ENCODE measurements at places on chromosomes 16 and 17.

DNA sequence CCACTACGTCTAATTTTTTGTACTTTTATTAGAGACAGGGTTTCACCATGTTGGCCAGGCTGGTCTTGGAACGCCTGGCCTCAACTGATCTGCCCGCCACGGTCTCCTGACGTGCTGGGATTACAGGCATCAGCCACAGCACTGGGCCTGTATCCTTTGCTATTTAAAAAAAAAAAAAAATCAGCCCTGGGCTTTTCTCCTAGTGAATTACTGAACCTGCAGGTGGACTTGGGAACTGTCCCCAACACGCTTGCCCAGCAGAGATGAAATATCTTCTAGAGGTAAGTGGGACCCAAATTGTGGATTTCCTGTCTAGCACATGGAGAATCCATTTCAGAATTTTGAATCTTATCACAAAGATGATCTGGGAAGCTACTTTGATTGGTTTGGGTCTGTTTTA, 14.8 kb downstream of the CNOT1 start:
- no peak for DNase-seq

- no peak for DNase-seq
Observed at GRCh38 chr16:2959206-2959605, 4.9 kb upstream of the KREMEN2 start.

DNA sequence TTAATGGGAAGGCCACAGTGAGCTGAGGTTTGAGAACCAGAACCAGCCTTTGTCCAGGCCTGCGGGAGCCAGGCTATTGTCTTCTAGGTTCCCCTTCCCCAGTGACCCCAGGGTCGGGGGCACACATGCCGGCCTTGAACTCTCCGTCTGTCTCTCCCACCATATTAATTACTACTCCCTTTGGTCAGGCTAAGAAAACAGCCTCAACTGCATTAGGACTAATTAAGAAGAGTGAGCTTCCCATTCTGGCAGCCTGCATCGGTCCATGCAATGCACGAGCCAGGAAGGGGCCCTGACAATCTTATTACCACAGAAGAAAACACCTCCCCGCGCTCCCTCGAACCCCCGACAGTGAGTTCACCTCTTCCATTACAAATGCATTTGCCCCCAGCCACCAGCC, 380.2 kb upstream of the ZFHX3 start:
- no peak for DNase-seq

GRCh38 chr17:1995321-1995892, 29.7 kb downstream of the RTN4RL1 start:
- DNase-seq: no peak

DNA sequence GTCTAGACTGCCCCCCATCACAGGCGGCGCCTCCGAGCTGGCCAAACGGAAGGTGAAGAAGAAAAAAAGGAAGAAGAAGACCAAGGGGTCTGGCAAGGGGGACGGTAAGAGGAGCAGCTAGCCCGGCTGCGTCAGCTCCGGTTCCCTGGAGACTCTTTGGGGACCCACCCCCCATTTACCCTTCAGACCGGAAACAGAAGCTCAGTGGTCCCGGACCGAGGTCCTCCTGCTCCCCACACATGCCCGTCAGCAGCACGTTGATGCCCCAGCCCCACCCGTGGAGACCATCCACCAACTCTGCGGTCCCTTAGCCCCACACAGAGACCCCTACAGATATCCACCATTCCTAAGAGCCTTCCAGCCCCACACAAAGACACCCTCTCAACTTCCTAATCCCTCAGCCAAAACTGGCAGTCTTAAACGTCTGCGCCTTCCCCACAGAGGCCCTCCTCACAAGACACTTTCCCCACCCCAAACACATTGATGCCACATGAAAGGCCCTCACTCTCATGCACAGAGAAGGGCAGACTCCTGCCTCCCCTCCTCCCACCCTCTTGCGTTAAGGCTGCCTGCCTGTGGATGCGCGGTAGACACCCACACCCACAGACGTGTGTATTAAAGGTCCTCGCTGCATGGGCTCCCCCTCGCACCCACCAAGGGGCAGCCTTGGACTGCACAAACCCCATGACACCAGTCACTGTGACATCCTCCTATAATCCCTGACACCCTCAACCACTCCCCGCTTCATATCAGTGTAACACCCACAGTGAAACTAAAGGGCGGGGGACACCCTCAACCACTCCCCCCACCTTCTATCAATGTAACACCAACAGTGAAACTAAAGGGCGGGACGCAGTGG, 58.2 kb upstream of the RPH3AL start:
- peak; percentile 82 for DNase-seq
